ENCODE measurements at places on chromosomes 7 and 10.

DNA sequence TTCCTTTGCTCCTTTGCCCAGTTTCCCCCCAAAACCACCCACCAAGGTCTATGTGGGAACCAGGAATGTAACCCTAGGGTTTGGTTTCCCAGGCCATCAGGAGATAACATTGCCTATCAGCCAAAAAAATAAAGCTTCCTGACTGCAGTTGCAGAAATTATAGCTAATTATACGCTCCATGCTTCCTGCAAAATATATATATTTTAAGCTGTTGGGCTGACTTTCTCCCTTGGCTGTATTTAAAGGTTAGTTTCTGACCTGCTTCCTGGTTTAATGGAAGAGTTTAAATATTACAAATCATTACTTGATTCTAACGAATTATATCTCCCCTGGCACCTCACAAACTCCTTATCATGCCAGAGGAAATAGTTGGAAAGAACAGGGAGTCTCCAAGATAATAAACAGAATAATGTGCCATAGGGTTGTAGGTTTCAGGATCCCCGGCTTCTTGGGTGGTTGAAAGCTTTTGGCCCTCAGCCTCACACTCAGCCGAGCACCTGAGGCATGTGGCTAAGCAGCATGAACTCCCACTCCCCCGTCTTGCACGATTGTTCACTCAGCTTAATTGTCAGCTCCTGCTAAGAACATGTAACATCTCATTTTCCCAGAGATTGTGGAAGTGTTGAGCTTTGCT is 79.9 kb downstream of the FZD1 start:
- no peak for DNase-seq

DNA sequence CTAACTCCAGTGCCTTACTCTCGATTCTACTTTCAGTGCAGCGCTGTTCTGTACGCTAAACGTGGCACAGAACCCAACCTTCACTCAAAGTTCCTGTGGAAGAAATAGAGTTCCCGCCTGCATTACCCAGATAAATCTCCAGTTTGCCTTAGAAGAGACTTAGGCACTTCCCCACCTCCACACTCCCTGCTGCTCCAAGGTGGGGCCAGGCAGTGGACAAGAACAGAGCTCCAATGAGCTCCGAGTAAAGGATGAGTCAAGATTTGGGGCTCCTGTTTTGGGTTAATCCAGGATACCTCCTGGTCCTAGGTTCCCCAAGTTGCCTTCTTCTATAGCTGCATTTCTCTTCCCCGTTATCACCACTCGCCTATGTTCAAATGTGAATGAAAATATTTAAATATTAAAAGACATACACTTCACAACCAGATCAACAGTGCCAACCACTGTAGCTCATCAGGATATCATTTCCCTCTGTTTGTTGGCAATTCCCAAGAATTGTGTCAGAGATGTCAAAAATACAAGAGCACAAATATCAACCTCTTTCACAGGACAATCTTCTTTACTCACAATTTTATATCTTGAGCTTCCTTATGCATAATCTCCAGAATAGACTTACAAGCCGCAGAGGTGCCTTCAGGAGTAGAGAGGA is 48.0 kb downstream of the MALSU1 start:
- no peak for DNase-seq

DNA sequence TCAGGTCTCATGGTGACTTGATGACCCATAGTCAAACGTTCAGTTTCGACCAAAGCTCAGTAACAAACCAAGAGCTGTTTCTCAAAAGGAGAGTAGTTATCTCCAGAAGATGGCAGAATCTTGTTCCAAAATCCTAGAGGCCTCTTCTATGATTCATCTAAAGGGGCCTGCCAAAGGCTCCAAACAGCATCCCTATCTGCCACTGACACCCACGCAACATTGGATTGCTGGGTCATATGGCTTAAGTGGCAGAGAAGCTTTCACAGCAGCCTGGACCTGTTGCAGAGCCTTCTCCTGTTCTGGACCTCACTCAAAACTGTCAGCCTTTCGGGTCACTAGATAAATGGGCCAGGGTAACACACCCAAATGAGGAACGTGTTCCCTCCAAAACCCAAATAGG is 54.0 kb upstream of the LRRC18 start:
- DNase-seq = no peak

GRCh38 chr7:105353752-105354328 is 34.9 kb downstream of the SRPK2 start:
- DNase-seq = no peak

DNA sequence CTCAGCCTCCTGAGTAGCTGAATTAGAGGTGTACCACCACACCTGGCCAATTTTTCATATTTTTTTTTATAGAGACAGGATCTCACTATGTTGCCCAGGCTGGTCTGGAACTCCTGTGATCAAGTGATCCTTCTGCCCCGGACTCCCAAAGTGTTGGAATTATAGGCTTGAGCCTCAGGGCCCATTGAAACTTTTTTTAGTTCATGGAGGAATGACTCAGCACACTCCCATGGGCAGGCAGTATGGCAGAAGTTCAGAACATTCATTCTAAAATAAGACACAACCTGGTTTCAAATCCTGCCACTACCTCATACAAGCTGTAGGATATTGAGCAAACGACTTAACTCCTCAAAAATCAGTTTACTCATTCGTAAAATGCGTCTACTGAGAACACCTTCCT is 320.4 kb upstream of the SP8 start:
- no peak for DNase-seq

DNA sequence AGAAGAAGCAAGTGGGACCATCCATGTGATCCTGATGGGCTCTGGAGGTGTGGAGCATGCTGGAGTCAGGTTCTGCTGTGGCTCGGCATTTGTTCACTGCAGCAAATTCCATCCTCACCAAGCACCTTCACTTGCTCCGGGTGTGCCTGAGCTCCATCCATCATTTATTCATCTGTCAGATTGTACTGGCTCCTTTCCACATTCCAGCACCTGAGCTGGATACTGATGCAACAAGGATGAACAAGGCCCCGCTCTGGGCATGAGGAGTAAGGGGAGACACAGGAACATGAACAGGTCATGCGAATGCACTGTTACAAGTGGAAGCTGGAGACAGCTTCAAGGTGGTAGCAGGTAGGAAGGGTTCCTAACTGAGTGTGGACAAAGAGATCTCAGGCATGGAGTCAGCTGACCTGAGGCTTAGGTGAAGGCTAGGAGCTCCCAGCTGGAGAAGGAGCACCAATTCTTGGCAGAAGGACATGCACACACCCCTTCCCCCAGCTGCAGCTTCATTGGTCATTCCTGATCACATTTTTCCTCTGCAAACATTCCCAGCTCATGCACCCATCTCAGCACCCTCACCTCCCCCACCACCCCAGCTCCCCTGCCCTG is 133.7 kb upstream of the ZMIZ1 start:
- DNase-seq = no peak

- DNase-seq = no peak
Observed at GRCh38 chr10:99084161-99084560, 151.5 kb downstream of the HPSE2 start.

DNA sequence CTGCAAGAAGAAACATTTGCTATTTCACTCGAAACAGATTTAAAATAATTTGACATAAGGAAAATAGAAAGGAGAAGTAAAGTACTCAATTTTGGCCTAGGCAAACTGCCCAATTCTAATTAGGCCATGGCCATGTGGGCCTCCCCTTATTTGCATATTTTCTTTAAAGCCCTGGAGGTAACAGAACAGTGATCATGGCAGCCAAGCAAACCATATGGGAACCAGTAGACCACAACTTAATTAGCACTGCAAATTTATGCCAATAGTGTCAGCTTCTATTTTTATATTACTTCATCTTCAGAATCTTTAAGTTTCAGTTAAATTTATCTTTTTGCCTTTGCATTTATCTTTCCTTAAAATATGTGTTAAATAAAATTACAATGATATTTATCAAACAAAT is 63.3 kb upstream of the THSD7A start:
- DNase-seq = no peak
